ENCODE measurements at places on chromosomes 11 and 22. TPM values are rescaled to one million over a fixed set of nuclear protein-coding genes. Genes with fewer than 3 reads are reported as not detected.

Gene SLC22A6
- total RNA-seq = not detected

Gene PGA5
- total RNA-seq = not detected

Gene DUSP8
- 7.7 TPM for total RNA-seq

- DNase-seq = no peak
These were observed 6.6 kb downstream of the CTSC start for GRCh38 chr11:88330826-88331428.

- peak; percentile 44 for DNase-seq
These were observed at the start of gene PAMR1 for GRCh38 chr11:35525501-35526175. Gene PAMR1, minus strand, starts transcription at chr11:35525616. Its CDS starts 31 bp downstream, at chr11:35525585.

- no peak for DNase-seq
These were observed 1528.5 kb downstream of the BRD1 start for GRCh38 chr22:48299124-48299523.

GRCh38 chr22:40533712-40534378 lies 102.7 kb downstream of the MRTFA start:
- DNase-seq = no peak

GRCh38 chr11:3021125-3021524 lies 29.0 kb upstream of the NAP1L4 start:
- DNase-seq = peak; percentile 91

DNA sequence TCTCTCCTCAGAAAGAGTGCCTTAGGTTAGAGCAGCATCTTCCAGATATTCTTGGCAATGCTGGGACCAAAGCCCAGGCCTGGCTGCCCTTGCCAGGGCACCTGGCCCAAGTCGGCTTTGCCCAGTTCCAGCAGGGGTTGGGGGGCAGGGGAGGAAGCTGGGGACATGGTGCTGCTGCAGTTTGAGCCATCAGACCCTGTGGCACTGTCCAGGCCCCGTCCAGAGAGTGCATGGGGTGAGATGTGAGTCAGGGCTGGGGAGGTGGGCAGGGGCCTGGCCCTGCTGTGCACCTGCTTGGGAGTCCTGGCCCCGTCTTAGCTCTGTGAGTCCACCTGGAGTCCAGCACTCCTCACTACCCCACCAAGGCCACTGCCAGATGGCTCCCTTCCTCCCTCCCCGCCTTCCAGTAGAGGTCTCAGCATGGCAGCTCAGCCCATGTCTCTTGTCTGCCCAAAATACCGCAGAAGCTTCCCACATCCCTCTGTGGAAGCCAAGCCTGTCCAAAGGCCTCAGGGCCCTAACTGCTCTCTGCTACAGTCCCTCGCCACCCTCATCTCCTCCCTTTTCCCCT lies 16.6 kb downstream of the DERL3 start:
- peak; percentile 34 for DNase-seq

DNA sequence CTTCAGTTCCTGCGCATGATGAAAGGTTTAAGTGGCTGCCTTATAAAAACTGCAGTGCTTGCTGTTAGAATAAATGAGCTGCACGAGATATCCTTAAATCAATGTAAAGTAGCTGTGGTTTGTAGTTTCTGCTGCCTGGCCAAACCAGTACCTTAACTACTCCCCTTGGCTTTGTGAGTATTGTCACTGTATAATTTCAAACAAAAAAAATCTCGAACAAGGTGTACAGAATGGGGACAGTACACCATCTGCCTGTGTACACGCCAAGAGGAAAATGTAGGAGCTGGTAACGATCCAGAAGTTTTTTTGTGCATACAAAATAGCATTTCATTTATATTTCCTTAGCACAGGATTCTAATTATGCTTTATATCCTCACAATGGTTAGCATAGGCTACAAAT lies 20.6 kb upstream of the NDUFC2 start:
- no peak for DNase-seq

DNA sequence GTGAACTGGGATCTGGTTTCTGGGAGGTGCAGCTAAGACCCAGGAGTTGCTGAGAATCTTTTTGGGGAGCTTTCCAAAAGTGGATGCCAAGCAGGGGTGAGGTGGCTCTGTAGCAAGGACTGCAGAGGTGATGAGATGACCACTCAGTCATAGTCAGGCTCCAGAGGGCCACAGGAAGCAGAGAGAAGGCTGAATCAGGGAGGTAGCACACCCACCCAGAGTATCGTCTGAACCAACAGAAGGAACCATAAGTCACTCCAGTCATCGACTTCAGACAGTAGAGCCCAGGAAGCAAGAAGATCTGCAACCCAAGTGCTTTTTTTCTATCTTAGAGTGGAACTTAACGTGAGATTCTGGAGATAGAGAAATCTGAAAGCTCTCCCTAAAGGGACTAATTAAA lies 335.7 kb upstream of the MPPED2 start:
- no peak for DNase-seq

- DNase-seq = no peak
These were observed 363.7 kb upstream of the ISX start for GRCh38 chr22:34702279-34702678.

DNA sequence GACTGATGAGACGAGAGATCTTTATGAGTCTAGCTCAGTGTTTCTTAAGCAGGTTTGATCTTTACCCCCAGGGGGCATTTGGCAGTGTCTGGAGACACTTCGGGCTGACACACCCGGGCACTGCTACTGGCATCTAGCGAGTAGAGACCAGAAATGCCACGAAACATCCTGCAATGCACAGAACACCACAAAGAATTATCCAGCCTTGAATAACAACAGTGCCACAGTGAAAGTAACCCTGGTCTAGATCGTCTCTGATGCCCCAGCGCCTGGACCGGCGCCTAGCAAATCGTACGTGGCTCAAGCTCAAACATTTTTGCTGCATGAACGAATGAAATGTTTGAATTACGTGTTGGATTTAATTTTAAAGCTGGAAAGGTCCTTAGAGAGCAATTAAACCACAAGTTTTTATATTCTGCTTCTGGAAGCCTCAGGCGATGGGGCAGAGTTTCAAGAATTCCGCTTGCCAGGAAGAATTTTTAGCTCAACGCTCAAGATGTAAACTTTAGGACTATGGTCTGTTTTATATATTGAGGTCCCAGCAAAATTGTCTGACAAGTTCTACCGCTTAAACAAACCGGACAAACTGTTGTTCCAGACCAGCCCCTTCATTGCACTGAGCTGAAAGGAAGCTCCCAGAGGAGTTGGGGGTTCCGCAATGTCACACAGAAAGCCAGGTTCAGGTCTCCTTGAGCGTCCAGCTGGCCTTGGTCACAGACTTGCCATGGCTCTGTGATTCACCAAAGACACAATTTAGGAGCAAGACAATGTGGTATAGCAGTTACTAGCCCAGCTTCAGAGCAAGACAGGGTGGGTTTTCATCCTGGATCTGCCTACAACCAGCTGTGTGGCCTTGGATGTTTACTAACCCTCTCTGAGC lies 44.2 kb upstream of the SMTN start:
- DNase-seq = no peak

DNA sequence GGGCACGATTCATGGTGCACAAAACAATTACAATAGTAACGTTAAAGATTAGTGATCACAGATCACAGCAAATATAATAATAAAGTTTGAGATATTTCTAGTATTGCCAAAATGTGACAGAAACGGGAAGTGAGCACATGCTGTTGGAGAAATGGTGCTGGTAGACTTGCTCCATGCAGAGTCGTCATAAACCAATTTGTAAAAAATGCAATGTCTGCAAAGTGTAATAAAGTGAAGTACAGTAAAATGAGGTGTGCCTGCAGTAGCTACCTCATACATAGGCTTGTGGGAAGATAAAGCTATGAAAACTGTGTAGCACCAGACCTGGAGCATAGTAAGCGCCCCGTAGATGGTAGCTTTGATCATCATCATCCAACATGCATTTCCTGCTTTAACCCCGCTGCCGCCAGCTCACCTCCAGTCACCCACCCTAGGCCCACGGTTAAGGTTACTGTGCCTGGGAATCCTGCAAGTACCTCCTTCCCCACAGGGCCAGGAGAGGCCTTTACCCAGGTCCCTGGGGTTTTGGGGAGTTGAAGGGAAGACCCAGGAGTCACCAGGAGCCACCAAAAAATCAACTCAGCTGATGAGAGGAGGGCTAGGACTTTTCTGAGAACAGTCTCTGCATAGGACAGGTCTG lies 59.2 kb downstream of the MYO7A start:
- peak; percentile 19 for DNase-seq

- no peak for DNase-seq
These were observed 16.8 kb downstream of the OR56B4 start for GRCh38 chr11:6124245-6124644.

- no peak for DNase-seq
These were observed 1.5 kb downstream of the CHEK1 start for GRCh38 chr11:125626288-125626950.

DNA sequence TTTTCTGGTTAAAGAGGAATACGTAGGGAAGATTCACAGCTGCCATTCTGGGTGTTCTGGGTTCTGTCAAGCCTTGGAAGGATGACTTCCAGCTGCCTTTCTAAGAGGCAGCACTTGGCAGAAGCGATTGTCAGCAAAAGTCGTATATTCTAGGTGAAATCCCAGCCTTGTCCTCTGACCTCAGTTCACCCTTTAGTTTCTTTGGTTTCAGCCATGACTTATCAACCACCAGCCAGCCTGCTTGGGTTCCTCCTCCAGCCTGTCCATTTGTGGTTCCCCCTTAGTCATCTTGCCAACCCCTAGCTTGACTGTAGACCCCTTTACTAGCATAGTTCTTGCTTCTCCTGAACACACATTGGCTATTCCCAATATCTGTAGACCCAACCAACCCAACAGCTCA lies 102.3 kb upstream of the CD44 start:
- DNase-seq = no peak
